Caudate nucleus (tissue), 63 donors: ENCODE measurements at places on chromosomes 13 and 19.

DNA sequence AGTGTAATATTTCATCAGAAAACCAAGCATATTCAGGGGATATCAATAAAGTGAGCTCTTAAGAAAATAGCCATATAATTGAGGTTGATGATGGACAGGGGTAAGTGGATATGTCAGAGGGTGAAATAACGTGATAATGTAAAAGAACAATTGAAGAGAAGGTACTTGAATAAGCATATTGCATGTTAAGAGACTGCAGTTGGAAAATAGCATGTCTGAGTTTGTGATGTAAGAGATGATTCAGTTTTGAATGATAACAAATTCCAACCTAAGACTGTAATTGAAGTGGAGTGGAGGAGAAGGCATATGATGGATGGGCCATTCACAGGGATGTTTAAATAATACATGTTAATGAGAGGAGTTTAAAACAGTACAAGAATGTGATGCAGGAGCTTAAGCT lies 1633.5 kb downstream of the SLITRK1 start:
- no peak for DNase-seq

DNA sequence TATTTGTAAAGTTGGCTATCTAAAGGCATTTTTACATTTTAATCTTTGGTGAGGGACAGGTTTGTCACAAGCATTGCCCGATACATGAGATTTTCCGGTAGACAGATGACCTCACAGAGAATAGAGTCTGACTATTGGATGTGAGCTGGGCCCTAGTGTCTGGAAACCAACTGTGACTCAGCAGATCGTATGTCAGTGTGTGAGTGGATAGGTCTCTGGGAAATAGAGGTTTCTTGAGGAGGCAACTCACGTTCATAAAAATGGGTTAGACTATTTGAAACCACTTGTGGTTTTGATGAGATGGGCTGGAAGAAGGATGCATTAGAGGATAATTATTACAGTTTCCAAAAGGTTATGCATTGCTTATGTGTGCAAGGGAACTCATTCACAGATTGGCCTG lies 19.2 kb downstream of the HS6ST3 start:
- no peak for DNase-seq

- DNase-seq, result no peak
Observed at GRCh38 chr13:114063545-114064449, 68.6 kb downstream of the RASA3 start.

DNA sequence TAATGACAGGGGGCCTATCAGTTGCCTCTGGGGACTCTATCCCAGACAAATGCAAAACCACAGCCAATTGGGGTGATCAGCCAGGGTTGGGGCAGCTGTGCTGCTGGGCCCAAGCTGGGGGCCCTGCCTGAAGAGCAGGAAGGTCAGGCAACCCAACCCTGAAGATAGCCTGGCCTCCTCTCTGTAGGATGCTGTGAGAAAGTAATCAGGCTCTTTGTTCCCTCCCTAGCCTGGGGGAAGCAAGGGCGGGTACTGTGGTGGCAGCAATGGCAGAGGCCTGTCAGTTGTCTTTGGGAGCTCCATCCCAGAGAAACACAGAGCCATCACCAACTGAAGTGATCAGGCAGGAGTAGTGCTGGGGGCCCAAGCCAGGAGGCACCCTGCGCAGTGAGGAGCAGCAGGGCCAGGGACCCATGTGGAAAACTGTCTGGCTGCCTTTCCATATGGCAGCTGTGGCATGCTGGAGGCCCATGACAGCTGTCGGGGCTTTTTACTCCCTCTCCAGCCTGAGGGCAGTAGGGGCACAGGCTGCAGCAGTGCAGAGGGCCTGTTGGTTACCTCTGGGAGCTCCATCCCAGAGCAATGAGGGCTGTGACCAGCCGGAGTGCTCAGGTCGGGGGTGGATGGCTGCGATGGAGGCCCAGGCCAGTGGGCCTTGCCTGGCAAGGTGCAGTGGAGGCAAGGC lies 73.6 kb upstream of the ATP12A start:
- no peak for DNase-seq

DNA sequence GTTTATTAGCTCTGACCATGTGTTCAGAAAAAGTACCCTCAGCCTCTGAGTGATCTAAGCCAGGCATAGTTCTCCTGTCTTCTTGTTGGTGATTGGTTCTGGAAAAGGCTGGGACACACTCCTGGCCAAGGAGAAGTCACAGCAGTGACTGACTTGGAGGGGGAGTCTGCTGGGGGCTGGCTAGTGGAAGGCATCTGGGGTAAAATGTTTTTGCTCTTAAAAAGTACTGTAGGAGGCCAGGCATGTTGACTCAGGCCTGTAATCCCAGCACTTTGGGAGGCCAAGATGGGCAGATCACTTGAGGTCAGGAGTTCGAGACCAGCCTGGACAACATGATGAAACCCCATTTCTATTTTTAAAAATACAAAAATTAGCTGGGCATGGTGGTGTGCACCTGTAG lies 21.7 kb downstream of the FAM187B start:
- DNase-seq, result no peak

- peak; percentile 70 for DNase-seq
Observed at GRCh38 chr19:17475541-17476115, 5.3 kb downstream of the SLC27A1 start.
